NCI-H1694 (cell line): ENCODE measurements at places on chromosomes 16 and 17.

- DNase-seq = no peak
Measured at GRCh38 chr17:82148997-82149396, 51.0 kb upstream of the FASN start.

DNA sequence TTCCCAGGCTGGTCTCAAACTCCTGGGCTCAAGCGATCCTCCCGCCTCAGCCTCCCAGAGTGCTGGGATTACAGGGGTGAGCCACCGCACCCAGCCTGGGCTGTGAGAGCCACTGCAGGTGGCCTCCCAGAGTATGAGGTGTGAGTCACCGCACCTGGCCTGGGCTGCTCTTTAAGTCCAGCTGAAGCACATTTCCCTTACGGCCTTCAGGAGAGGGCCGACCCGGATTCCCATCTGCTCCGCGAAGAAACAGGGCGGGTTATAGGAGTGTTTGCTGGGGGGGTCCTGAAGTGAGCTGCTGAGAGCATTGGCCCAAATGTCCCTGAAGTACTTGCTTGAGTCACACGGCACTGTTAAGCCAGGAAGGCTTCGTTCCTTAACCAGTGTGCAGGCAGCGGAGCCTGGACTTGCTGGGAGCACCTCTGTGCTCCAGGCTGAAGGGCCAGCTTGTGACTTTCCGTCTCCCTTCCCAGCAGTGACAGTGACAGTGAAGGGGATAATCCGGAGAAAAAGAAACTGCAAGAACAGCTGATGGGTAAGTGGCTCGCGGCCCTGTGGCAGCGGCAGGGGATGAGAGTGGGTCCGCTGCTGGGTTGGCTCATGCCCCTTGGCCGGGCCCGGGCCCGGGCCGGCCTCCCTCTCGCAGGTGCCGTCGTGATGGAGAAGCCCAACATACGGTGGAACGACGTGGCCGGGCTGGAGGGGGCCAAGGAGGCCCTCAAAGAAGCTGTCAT is 7.2 kb downstream of the VPS4A start:
- DNase-seq = no peak

GRCh38 chr16:88853325-88853941 is 3.3 kb downstream of the GALNS start:
- no peak for DNase-seq

DNA sequence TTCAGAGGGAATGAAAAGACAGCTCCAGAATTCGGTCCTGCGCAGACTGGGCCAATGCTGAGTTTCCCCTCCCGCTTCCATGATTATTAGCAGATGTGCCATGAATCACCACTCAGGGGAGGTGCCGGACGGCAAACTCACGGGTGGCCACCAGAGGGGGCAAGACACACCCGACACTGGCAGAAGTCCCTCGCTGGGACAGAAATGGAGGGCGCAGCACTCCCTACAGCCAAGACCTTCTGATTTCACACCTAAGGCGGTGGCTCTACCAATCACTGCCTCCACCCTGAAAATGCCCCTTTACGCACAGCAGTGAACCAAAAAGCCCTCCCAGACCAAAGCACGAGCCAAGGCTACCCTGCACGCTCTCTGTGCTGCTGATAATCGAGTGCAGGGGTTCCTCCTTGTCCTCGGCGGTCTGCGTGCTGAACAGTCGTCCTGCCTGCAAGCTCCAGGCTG is 26.8 kb downstream of the TRAP1 start:
- peak; percentile 54 for DNase-seq

GRCh38 chr16:87461466-87461991 is 31.3 kb downstream of the ZCCHC14 start:
- DNase-seq = no peak

DNA sequence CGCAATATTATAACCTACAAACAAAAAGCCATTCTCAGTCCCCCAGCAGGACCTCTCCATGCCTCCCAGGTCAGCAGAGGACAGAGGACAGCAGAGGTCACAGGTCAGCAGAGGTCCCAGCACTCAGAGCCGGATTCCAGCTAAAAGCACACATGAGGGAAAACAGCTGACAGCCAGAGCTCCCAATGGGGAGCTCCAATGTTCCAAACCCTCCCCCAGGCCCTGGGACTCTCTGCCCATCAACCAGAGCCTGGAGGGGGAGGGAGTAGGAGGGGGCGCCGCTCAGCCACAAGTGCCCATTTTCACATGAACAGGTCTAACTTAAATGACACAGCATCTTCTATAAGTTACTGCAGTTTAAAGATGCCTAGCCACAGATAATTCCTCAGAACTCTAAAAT is 77.5 kb downstream of the ANKRD11 start:
- DNase-seq = no peak

DNA sequence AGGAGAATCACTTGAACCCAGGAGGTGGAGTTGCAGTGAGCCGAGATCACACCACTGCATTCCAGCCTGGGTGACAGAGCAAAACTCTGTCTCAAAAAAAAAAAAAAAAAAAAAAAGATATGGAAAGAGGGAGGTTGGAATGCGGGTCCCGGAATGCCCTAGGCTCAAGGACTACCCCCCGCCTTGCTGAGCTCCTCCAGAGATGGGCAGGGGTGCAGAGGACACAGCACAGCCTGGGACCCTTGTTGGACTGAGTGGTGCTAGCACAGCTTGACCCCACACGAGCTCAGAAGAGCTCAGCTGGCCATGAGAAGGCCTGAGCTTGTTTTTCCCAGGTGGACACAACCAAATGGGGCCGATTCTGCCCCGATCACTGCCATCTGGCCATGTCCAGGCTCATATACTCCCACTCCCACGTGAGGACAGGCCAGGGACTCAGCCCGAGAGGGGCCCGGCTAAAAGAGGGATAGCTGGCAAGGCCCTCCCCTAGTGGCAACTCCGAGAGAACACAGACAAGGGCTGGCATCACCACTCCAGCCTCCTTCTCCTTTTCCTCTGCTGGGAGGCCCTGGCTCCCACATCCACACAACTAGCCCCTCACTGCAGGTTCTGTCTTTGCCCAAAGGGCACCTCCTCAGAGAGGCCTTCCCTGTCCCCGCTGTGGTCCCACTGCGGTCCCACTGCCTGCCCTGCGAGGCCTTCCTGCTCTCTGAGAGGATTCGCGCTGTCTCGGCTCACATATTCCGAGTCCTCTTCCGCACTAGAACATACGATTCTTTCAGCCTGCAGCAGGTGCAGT is 11.0 kb downstream of the SGCA start:
- DNase-seq = no peak

- peak; percentile 87 for DNase-seq
Measured at GRCh38 chr17:60641810-60642220, 35.8 kb upstream of the BCAS3 start.

- no peak for DNase-seq
Measured at GRCh38 chr16:29745121-29745852, 503 bp downstream of the C16orf54 start.

DNA sequence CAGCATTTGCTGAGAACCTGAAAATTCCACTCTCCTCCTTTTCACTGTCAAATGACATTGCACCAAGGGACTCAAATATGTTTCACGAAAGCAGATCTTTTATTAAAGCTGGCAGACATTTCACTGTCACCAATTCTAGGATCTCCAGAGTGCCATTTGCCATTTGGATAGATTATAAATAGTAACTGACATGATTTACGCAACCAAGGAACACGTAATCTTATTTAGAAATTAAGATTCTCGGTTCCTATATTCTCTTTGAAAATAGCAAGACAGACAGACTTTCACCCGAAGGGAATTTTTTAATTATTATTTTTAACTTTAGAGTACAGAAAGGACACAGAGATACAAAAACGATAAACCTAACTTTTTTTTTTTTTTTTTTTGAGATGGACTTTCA is 49.6 kb downstream of the ANKFY1 start:
- no peak for DNase-seq

DNA sequence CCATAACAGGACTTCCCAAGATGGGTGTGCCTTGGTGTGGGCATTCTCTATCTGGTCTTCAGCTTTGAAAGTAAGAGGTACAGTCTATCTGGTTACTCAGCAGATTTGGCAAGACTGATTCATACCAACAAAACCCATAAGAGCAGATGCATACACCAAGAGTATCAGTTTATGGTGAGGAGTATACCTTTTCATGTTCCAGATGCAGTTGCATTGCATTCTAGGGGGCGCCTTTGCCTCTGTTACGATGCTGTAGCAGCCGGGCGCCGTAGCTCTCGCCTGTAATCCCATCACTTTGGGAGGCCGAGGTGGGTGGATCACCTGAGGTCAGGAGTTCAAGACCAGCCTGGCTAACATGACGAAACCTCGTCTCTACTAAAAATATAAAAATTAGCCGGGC is 31.1 kb upstream of the CARMIL2 start:
- no peak for DNase-seq

DNA sequence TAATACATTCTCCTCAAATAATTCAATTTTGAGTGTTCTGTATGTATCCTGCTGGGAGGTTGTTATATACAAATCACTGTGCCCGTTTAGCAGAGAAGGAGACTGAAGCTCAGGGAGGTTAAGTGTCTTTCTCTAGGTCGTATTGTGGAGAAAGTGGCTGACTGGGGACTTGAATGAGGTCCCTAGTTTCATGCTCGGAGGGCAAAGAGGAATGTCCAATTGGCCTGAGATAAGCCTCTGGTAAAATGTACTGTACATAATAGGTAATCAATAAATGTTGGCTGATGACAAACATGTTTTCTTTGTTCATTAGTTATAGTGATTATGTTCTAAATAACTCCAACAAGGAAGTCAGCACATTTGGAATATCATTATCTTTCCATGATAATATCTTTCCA is 442.6 kb downstream of the UTP18 start:
- DNase-seq = no peak

GRCh38 chr16:68238029-68238345 is 2.1 kb upstream of the ESRP2 start:
- DNase-seq = no peak

- no peak for DNase-seq
Measured at GRCh38 chr17:17060001-17060922, 18.0 kb downstream of the MPRIP start.

GRCh38 chr17:48030531-48030930 is 7.1 kb downstream of the COPZ2 start:
- DNase-seq = no peak

DNA sequence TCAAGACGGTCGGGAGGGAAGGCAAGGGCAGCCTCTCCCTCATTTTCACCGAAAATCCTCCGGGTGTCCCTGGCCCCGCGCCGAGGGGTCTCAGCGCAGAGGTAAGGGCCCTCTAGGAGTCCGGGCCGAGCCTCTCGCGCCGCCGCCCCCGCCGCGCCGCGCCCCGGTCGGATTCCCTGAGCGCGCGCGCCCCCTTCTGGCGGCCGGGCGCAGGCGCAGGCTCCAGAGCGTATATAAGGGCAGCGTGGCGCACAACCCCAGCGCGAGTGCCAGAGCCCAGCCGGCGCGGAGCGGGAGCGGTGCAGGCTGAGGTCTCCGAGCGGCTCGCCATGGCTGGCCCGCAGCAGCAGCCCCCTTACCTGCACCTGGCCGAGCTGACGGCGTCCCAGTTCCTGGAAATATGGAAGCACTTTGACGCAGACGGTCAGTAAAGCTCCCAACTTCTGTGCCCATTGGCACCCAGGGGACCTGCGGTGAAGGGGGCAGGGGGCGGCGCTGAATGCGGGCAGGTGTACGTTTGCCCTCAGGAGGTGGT is at the start of gene CALB2:
Gene CALB2, plus strand, starts transcription at position 260 of the 535 bp plus-strand sequence. Its CDS starts 70 bp downstream, at position 330.
- DNase-seq = peak; percentile 39

DNA sequence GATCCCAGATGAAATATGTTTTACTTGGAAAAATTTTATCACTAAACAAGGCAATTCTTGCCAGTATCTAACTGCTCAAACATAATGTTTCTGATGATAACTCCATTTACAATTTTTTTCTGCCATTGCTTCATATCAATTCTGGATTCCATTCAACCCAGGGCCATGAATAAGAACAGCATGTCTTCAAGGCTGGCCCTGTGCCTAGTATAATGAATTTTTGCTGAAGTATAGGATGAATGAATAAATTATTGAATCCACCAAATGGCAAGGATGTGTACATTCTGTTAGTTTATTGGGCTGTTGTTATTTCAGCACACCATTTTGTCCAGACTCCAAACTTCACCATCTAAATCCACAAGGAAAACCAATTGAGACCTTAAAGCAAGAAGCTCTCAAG is 414.7 kb downstream of the HS3ST3B1 start:
- no peak for DNase-seq

DNA sequence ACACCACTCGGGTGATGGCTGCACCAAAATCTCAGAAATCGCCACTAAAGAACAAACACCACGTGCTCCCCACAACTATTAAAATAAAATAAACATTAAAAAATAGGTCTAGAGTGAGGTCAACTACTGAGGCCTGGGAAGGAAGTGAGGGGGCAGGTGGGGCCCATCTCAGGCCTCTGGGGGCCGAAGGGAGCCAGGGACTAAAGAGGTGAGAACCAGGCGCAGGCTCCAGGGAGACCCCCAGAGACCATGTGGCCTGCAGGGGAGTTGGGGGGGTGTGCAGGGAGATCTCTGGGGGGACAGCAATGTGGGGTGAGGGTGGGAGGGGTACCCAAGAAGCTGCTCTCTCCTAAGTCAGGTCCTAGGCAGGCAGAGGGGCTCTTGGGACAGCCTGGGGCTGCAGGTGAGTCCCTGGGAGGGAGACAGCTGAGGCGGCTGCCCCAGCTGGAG is 111.3 kb upstream of the SMURF2 start:
- DNase-seq = no peak

- DNase-seq = no peak
Measured at GRCh38 chr17:7655541-7655840, 4.8 kb downstream of the ATP1B2 start.

DNA sequence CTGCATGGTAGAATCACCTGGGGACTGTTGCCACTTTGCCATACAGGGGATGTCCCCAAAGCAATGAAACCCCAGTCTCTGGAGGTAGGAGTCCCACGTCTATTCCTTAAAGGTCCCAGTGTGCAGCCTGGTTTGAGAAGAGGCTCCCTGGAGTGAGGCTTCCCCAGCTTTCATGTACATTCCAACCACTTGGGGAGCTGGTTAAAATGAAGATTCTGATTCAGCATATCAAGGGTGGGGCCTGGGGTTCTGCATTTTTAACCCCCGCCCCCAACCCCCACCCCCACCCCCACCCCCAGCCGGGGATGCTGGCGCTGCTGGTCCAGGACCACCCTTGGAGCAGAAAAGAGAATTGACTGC is 241.2 kb downstream of the FOXL1 start:
- DNase-seq = no peak

DNA sequence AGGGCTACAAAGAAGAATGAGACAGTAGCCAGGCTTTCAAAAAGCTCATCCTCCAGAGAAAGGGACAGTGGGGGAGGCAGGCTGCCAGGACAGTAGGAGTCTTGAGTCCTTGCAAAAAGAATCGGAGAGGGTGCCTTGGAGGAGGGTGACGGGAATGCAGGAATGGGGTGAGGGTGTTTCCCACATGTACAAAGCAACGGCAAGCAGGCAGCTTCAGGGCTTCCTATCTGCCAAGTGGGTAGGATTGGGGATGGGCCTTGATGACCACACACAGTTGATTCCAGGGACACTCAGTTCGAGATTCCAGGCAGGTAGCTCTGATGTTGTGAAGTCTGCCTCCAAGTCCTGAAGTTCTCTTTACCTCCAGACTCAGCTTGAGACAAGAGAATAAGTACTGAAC is 54.4 kb downstream of the C17orf67 start:
- no peak for DNase-seq

GRCh38 chr17:8226536-8227237 is 16.3 kb upstream of the AURKB start:
- peak; percentile 97 for DNase-seq

DNA sequence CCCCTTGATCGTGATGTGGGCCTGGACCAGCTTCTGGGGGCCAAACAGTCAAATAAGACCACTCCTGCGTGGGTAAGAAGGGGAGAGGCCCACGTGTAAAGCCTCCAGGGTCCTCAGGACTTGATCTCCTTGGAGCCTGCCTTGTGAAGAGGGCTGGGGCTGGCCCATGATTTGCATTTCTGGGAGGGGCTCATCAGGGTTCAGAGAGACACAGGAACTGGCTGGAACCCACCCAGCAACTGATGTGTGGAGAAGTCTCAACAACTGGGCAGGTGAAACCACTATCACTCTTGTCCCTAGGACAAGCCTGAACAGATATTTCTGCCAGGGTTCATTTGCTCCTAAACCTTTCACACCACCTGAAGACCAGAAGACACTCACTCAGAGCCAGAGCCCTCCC is 214.7 kb downstream of the ZNF423 start:
- no peak for DNase-seq
